ENCODE measurements at places on chromosomes 1 and 21.

GRCh38 chr1:27666791-27667254, 5.2 kb downstream of the IFI6 start:
- no peak for DNase-seq

DNA sequence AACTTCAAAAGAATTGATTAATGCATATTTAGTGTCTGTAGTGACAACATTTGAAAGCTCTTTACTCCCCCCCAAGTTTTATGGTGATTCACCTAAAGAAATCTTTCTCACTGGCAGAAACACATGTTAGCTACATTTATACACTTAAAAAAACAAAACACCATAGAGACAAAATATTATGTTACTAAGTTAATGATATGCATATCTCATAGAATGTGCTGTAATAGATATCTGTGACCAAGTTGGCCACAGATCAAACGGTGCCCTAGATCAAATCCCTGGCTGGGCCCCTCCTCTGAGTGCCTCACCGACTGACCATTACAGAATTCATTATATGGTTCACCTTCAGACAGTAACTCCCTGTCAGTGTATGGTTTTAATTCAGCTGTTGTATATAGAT, 322.1 kb upstream of the LYPLAL1 start:
- no peak for DNase-seq

DNA sequence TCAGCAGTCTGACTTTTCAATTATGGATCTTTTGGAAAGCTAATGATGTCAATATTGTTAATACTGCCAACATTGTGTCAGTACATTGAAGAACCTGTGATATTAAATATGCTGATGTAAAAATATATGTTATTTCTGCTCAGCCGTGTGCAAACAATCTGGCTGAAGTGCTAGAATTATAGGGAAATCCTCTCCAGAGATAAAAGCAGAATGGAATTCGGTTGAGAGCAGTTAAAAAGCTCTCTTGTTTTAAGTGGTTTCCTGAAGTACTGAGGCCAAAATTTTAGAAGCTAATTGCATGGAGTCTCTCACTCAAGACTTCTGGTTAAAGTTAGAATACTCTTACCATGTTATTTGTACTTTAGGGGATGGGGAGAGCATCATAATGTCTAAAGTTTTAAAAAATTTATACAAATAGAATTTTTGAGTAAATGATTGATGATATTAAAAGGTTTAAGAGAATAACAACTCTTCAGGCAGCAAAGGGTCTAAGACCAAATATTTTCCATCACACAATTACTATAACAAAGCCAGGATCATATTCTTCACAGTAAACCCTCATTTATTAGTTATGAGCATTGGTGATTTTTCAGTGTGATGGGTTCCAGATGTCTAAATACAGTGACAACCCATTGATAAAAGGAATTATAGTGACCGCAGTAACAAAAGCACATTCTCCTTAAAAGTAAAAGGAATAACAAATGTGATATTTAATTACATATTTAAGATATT, 834.2 kb upstream of the CXADR start:
- no peak for DNase-seq

DNA sequence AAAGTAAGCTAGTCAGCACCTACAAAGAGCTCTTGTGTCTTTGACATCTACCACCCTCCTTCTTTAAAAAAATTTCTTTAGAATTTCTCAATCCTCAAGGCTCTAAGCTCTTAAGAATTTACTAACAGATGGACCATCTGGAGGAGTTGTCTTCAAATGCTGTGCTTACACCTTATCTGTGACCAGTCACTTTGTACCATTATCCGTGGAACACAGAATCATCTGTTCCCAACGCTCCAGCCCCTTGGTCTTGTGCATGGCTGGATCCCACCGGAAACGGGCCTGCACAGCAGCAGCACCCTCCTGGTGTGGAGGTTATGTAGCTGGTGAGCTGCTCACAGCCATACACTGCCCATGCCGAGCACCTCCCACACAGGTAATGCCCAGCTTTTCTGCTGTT, 89.0 kb downstream of the TBX19 start:
- DNase-seq, result no peak

DNA sequence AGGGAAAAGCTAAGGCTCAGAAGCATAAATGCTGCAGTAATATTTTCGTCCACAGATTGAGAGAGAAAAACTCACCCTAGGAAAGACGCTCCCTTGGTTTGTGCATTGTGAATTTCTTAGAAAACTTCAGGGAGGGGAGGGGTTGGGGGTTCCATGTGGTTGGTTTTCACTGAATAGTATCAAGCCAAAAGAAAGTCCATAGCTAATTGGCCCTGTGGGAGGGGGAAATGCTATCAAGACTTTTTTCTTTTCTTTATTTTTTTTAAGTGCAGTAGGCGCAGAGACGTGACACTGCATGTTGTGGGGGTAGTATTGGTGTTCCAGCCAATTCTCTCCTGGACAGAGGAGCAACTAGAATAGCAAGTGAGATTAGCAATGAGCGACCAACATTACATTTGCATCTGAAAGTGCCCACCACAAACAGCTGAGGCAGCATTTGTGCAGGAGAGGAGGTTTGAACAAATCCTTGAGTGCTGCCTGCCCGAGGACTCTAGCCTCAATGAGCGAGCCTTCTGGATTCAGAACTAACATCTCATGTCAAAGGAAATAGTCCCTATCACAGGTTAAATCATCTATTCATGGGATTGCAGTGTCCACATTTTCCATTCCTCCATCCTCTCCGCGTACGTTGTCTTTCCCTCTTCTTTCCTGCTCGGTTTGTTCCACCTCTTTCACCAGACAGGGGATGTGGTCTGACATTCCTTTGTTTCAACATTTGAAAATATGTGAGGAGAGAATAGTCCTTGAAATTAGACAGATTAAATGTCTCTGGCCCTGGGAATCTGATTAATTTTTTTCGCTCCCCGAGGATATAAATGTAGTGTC, 118.0 kb upstream of the MARK1 start:
- no peak for DNase-seq

DNA sequence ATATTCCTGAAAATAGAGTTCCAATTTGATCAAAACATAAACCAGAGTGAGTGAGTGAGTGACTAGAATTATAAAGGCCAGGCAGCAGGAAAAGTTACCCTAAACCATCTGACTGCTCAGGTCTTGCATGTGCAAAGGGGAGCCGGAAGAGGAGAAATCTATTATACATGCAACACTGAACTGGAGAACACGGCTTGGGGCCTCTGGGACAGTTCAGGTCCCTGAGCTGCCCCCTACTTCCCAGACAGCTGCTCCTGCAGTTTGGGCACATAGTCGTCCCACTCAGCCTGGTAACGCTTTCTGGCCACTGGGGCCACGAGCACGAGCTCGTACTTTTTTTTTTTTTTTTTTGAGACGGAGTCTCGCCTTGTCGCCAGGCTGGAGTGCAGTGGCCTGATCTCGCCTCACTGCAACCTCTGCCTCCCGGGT, 40.1 kb downstream of the PTPRC start:
- DNase-seq, result no peak

GRCh38 chr1:5728663-5729355, 263.4 kb downstream of the NPHP4 start:
- no peak for DNase-seq
